Neural crest cell (in vitro differentiated cells): ENCODE measurements at places on chromosomes 2 and 18. TPM values are rescaled to one million over a fixed set of nuclear protein-coding genes. Genes with fewer than 3 reads are reported as not detected.

DNA sequence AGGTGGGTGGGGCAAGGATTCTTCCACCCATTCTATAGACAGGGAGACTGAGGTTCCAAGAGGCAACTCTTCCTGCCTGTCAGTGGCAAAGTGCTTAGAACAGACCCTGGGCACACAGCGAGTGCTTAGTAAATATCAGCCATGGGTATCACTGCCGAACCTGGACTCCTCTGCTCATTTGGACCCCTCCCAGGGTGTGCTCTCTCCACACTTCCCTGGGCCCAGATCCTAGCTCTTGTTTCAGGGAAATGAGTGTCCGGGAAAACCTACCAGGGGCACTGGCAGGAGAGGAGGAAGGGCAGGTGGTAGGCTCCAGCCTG is 136.3 kb downstream of the CYP26B1 start:
- DNase-seq: no peak

- DNase-seq: no peak
Measured at GRCh38 chr2:163737190-163737439, 1.3 kb upstream of the FIGN start.

GRCh38 chr18:70582981-70583380 is 294.1 kb downstream of the SOCS6 start:
- DNase-seq: no peak

DNA sequence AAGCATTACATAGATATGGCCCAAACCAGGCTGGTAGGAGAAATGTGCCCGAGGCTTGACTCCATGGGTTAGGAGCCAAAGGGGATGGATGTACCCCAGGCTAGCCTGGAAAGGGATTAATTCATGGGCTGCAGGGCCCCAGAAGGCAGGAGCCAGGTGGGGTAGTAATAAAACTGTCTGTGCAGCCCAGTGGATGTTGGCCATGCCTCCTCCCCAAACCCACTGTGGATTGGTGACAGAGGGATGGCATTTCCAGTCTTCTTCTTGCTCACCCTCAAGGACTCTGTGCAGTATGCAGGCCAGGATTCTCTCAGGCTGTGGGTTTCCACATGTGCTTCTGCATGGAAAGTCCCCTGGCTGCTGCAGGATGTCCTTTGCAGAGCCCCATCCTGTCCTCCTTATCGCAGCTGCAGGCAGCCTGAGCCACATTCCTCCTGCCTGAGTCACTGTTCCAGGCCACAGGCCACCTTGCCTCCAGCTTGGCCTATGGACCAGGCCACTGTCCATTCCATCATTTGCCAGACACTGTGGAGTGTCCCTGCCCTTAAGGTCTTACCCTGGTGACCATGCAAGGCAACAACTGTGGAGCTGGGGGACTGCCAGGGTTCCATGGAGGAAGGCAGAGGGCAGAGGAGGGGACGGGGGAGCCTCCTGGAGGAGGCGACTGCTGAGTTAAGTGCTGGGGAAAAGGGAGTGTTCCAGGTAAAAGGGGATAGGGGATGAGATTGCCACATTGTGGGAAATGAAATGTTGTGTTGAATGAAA is 38.9 kb downstream of the INO80C start:
- DNase-seq: no peak

- no peak for DNase-seq
Measured at GRCh38 chr2:128408349-128409305, 90.0 kb upstream of the HS6ST1 start.

Gene LYG2
- total RNA-seq: not detected in 2 replicates

Gene CTAGE1
- total RNA-seq: not detected in 2 replicates
